Ovary (tissue), 10 donors: ENCODE measurements at places on chromosomes 2 and 18. TPM values are rescaled to one million over a fixed set of nuclear protein-coding genes. Genes with fewer than 3 reads are reported as not detected.

The PLEK gene
- 3.2 TPM for total RNA-seq

The REG1A gene
- not detected for total RNA-seq

The DSC2 gene
- 12.6 TPM for total RNA-seq

The IMPA2 gene
- total RNA-seq, result 28.0 TPM

The NTSR2 gene
- 3.8 TPM for total RNA-seq

The MROH2A gene
- not detected for total RNA-seq

The LDLRAD4 gene
- 31.6 TPM for total RNA-seq
